ENCODE measurements at places on chromosomes 6 and 20. TPM values are rescaled to one million over a fixed set of nuclear protein-coding genes. Genes with fewer than 3 reads are reported as not detected.

DNA sequence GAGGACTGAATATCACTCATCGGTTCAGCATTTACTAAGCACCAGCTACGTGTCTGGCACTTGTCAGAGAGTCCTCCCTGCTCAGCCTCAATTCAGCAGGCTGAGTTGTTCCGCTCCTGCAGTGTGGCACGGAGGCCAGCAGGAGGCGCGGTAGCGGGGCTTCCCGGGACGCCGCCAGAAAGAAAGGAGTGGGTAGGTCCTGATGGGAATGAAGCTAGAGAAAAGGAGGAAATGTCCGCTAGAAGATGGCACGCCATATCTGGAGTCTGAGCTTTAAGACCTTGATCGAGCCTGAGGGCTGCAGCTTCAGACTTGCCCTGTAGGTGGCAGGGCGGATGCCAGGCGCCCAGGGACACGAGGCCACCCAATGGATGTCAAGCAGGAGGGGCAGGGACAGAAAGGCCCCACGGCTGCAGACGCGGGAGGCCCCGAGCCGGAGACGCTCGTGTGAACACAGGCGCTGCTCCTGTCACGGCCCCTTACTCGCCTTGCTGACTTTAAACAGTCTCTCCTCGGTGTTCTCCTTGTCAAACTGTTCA lies 18.7 kb downstream of the SERPINB6 start:
- DNase-seq: peak; percentile 82

The MRPS26 gene
- 102 TPM for total RNA-seq

The SMPD2 gene
- 16.3 TPM for total RNA-seq

The ZC3H12D gene
- not detected for total RNA-seq

DNA sequence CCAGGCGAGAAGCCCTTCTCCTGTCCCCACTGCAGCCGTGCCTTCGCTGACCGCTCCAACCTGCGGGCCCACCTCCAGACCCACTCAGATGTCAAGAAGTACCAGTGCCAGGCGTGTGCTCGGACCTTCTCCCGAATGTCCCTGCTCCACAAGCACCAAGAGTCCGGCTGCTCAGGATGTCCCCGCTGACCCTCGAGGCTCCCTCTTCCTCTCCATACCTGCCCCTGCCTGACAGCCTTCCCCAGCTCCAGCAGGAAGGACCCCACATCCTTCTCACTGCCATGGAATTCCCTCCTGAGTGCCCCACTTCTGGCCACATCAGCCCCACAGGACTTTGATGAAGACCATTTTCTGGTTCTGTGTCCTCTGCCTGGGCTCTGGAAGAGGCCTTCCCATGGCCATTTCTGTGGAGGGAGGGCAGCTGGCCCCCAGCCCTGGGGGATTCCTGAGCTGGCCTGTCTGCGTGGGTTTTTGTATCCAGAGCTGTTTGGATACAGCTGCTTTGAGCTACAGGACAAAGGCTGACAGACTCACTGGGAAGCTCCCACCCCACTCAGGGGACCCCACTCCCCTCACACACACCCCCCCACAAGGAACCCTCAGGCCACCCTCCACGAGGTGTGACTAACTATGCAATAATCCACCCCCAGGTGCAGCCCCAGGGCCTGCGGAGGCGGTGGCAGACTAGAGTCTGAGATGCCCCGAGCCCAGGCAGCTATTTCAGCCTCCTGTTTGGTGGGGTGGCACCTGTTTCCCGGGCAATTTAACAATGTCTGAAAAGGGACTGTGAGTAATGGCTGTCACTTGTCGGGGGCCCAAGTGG lies 5.3 kb downstream of the SNAI1 start:
- DNase-seq: no peak

DNA sequence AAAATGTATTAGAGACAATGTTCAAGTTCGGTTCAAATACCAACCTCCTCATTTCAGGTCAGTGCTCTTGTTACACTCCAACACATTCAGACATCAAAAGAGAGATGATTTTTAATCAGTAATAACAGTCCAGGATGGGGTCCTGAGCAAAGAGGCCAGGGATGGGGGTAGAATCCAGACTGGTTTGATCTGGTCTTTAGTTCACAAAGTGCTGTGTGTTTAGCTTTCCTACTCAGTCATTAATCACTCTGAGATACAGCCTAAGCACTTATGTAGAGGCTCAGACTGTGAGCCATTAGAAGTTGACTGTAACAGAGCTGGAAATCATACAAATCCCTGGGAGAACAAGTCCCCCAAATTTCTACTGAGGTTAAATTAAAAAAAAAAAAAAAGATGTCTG lies 241.6 kb downstream of the PTPRK start:
- DNase-seq: no peak

The SLC22A2 gene
- not detected for total RNA-seq

DNA sequence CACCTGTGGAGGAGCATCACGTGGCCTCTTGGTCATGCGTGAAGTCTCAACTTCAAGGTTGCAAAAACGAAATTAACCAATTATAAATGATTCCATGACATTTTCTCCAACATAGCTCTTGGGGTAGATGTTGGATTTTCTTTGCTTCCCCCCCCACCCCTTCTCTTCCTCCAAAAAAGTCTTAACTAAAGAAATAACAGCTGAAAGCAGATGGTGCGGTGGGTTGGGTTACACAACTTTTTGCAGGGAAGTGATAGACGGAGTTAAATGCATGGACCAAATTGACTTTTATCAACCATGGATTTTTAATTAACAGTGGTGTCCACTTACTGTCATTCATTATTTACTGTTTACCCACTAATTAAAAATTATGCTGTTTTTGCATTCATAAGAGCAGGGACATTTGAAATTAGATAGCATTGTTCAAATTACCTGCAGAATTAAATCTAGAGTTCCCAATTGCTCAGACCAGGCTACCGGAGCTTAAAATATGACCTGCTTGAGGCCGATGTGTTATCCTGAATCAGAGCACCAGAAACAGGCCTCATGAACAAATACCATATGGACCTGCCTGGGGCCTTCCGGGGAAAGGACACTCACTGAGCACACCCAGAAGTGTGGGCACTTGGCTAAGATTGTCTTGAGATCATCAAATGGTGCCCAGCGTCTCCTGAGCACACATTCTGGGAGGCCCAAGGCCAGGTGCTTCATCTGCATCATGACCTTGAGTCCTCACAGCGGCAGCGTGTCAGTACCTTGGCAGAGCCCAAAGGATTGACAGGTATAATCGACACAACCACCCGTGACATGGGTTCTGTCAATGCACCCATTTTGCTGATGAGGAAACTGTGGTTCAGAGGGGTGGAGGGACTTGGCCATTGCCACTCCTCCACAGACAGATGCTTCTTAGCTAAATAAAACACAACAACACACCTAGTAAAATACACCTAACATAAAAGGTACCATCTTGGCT lies 41.5 kb downstream of the APCDD1L start:
- DNase-seq: no peak

GRCh38 chr6:38935051-38935450 lies 113.5 kb upstream of the GLP1R start:
- DNase-seq: no peak

GRCh38 chr20:41179961-41180360 lies 42.6 kb downstream of the PLCG1 start:
- DNase-seq: no peak

The LPA gene
- total RNA-seq: not detected

The C4B gene
- total RNA-seq: 14.9 TPM

The GRIK2 gene
- 7.7 TPM for total RNA-seq

The ENPP1 gene
- 42.0 TPM for total RNA-seq

- DNase-seq: no peak
These were observed 77.8 kb downstream of the STMND1 start for GRCh38 chr6:17179530-17180073.

The LAMA4 gene
- total RNA-seq: 39.1 TPM

The MYCT1 gene
- total RNA-seq: 1.8 TPM

DNA sequence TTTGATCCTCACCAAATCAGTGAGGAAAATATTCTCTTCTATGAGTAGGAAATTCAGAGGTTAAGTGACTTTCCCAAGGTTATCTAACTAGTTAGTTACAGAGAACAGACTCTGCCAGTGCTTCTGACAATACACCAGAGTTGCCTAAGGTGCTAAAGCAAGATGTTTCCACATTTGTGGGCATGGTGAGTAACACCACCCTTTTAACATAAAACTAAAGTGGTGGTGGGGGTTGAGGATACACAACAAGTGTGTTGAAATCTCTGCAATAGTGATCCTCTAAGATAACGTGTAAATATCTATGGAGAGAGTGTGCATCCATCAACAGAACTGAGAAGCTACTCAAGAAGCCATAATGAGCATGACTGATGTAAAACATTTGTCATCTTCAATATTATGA lies 11.7 kb downstream of the VNN2 start:
- DNase-seq: no peak

DNA sequence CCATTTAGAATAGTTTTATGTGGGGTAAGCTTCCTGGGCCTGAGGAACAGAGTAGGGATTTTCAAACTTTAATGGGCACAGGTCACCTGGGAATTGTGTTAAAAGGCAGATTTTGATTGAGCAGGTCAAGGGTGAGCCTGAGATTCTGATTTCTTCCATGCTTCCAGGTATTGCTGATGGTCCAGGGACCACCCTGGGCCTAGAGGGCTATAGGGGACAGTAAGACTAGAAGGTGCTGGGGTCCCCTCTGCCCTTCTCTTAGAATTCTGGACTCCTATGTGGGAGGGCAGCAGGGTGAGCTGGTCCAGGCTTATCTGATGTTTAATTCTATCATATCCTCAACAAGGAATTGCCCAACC lies 2.6 kb downstream of the DDR1 start:
- DNase-seq: no peak

GRCh38 chr6:136067731-136068341 lies 182.3 kb downstream of the MTFR2 start:
- no peak for DNase-seq

The CCN2 gene
- total RNA-seq: 317 TPM

The C2 gene
- total RNA-seq: 6.2 TPM

The VSX1 gene
- not detected for total RNA-seq

The MAP3K4 gene
- 21.6 TPM for total RNA-seq

- no peak for DNase-seq
These were observed 548.9 kb downstream of the QKI start for GRCh38 chr6:163963205-163964120.

DNA sequence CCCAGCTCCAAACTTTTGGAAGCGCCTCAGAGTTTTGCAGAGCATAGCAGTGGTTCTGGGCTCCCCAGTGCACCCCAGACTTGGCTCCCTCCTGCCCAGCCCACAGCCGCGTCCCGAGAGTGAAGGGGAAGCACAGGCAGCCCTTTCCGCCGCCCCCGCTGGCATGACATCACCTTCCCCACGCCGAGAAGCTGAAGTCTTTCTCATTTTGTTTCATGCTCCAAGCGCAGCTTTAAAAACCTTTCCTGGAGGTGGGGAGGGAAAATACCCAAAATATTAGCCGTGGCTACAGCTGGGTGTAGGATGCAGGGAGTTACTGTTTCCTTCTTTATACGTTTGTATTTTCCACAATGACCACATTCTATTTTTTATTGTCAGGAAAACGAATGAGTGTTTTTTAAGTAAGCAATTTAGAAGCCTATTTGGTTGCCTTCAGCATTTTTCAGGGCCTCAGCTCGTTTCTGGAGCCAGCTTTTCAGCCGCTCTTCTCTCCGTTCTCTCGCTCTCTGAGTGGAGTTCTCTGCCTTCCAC lies 72.9 kb downstream of the SNX5 start:
- DNase-seq: peak; percentile 80

DNA sequence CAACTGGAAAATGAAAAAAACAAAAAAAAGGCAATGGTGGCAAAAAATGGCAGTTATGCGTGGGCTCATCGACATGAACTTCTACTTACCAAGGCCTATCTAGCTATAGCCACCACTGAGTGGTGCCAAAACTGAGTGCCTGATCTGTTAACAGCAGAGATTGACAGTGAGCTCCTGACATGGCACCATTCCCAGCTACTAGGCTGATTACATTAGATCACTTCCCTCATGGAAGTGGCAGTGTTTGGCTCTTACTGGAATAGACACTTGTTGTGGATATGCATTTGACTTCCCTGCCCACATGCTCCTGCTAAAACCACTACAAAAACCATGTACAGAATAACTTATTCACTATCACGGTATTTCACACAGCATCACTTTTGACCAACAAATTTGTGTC lies 216.1 kb upstream of the SGK1 start:
- no peak for DNase-seq

The TSPO2 gene
- total RNA-seq: not detected

DNA sequence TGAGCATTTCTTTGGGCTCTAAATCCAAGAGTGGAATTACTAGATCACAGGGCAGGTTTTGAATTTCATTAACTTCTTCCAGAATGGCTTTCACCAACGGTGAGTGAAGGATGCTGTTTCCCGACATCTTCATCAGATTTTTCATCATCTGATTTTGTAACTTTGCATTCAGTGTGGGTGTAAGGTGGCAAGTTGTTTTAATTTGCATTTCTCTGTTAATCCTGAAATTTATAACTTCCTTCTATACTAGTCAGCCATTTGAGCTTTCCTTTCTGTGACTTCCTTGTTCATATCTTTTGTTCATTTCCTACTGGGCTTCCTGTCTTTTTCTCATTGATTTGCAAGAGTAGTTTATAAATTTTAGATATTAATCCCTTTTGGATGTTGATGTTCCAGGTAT lies 18.7 kb upstream of the HCK start:
- DNase-seq: no peak

The OVOL2 gene
- 27.2 TPM for total RNA-seq

The EYS gene
- not detected for total RNA-seq

The SNAP91 gene
- total RNA-seq: not detected

The CST5 gene
- not detected for total RNA-seq

DNA sequence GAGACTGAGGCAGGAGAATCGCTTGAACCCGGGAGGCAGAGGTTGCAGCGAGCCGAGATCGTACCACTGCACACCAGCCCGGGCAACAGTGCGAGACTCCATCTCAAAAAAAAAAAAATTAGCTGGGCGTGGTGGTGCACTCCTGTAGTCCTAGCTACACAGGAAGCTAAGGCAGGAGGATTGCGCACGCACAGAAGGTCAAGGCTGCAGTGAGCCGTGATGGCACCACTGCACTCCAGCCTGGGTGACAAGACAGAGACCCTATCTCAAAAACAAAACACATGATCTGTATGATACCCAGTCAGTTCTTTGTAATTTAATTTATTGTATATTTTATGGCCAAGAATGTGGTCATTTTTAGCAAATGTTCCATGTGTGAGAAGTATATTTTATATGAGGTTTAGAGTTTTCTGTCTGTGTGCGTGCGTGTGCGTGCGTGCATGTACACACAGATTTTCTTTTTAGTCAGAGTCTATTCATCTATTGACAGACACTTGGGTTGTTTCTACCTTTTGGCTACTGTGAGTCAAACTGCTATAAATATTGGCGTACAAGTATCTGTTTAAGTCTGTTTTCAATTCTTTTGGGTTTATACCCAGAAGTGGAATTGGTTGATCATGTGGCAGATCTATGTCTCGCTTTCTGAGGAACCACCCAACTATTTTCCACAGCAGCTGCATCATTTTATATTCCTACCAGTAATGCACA lies 22.2 kb upstream of the MYL9 start:
- no peak for DNase-seq

GRCh38 chr6:110158479-110158878 lies 21.0 kb downstream of the WASF1 start:
- DNase-seq: no peak

All from stomach (tissue), 19 donors.